GF-D8 (cell line): ENCODE measurements at places on chromosomes 7 and 10.
A peak's percentile ranks its signal among the peaks of the same experiment; 100 is the strongest.

DNA sequence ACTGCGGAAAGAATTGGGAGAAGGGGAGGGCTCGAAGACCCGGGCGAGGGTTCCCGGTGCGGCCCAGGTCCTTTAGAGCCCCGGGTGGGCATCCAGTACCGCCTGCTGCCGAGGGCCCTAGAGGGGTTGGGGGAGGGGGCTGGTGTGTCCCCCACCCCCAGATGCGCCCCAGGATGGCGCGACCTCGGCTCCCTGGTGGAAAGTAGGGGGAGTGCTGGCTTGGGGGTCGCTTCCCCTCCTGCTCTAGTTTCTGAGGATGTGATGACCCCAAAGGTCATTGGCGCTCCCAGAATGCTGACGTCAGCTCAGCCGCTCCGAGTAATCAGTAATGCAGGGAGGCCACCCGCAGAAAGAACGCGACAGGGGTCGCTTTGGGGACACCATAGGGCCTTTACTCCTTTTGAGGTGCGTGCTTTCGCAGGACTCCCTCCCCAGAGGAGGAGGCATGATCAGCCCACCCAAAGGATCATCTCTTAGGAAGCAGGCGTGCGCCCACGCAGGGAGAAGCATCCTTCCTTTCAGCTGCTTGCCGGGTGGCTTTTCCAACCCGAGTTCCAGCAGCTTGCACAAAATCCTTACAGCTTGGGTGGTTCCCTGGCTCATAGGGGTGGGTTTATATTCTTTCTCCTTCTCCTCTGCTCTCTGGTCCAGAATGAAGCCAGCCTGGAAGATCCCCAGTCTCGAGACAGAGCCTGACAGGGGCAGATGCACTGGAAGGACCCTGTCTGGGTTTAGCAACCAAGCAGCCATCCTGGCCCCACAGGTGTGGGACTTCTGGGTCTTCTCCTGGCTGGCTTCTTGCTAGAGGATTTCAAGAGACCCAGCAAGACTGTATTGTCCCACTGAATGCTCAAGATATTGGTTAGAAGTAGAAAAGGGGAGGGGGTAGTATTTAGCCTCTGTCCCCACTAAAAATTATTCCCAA is 1.3 kb upstream of the PRKAG2 start:
- DNase-seq = no peak

GRCh38 chr10:80283119-80283518 is 6.3 kb downstream of the MAT1A start:
- no peak for DNase-seq

GRCh38 chr10:14172336-14172950 is 158.3 kb downstream of the FRMD4A start:
- no peak for DNase-seq

DNA sequence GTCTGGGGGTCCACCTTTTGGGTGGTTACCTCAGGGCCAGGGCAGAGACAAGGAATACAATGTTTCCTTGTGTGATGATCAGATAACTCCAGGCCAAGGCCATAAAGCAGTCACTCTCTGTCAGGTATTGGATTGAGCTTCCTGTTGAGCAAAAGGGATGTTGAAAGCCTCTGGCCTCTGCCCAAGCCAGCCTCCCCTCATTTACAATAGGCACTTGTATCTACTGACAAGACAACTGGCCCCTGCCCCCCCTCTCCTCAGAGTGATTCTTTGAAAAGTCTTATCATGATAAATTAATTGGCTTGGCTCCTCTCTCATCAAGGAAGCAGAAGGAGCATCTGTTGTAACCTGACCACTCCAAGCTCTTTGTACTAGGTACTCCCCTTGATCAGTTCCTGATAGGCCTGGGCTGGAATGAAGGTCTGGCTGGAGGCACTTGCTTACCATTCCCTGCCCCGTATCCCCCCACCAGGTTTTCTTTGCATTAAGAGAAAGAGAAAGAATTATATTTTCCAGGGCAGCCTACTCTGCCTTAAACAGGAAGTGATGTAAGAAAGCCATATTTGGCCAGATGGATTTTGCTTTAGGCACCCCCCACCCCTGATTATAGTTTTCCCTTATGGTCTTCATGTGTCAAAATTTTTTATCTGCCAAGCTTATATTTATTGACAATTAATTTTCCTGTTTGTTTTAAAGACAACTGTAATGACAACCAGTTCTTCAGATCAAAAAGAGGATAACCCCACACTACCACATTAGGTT is 42.1 kb upstream of the HPS1 start:
- DNase-seq = peak; percentile 16

DNA sequence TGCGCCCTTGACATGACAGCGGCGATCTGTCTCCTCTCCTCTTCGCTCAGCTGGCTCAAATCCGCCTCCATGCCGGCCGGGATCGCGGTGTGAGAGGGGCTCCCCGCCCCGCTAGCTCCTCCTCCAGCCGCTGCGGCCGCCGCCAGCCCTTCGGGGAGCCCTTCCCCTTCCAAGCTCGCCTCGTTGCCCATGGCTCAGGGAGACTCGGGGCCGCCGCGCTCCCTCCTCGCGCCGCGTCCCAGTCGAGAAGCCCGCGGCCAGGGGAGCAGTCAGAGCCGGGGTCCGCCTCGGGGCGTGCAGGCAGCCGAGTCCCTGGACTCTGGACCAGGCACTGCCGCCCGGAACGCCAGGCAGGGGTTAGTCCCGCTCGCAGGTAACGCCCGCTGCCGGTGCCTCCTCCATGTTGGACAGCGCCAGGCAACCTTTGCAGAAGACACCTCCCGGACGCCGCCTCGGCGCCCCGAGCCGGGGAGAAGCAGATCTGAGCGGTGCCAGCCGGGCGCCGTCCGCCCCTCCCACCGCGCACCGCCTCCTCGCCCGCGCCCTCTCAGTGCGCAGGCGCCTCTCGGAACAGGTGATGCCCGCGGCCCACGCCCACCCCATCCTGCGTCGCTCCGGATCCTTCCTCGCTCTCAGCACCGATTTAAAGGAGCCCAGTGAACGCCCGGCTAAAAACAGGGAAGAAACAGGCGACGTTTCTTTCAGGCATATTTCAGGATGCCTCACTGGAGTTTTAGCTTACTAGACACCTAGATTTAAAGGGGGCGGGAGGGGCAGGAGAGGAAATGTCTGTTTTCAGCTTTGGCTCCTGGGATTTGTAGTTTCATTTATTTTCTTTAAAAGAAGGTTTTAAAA is at the start of gene PCLO:
Gene PCLO, minus strand, starts transcription at position 483 of the 855 bp plus-strand sequence. Its CDS starts 292 bp downstream, at position 191.
- no peak for DNase-seq

DNA sequence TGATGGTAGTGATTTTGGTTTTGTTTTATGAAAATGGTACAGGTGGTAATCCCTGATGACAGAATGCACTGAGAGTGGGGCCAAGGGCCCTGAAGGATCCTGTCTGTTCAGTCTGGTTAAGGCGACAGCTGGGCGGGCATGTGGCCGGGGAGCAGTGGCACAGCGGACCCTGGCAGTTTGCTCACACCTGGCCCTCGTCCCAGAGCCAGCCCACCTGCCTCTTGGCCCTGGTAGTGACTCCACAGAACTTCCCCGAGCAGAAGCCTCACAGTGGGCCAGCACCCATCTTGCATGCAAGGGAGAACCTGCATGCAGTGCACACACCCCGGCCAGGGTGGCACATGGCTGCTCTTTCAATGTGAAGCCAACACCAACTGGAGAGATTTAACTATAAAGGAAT is 82.8 kb downstream of the ALOX5 start:
- no peak for DNase-seq

- no peak for DNase-seq
Observed at GRCh38 chr7:111438369-111439289, 123.7 kb downstream of the IMMP2L start.

DNA sequence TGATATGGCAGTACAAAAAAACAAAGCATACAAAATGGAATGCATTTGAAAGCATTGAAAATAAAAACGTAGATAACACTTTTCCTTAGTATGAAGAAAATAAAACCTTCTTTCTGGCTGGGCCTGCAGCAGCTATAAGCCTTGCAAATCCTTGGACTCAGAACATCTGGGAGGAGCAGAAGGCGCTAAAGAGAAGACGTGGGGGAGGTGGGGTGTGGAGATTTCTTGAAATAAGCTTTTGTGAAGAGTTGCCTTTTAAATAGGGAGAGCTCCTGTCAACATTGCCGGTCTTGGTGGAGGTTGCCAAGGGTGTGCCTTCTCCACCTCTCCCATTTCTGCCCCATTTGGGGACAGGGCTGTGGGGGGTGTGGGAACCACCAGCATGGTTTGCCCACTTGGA is 128.7 kb downstream of the TMEM178B start:
- no peak for DNase-seq

GRCh38 chr7:20030915-20031362 is 186.2 kb downstream of the MACC1 start:
- no peak for DNase-seq

DNA sequence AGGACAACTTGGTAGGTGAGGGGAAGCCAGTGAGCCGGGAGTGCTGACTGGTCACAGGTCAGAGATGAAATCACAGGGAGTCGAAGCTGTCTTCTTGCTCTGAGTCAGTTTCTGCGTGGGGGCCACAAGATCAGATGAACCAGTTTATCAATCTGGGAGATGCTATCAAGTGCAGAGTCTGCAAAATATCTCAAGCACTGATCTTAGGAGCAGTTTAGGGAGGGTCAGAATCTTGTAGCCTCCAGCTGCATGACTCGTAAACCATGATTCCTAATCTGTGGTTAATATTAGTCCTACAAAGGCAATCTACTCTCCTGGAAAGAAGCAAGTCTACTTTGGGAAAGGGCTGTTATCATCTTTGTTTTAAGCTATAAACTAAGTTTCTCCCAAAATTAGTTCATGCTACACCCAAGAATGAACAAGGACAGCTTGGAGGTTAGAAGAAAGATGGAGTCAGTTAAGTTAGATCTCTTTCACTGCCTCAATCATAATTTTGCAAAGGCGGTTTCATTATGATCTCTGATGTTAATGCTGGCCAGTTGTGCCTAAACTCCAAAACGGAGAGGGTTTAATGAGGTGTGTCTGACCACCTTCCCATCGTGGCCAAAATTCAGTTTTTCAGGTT is 8.4 kb upstream of the LMOD2 start:
- DNase-seq = no peak

DNA sequence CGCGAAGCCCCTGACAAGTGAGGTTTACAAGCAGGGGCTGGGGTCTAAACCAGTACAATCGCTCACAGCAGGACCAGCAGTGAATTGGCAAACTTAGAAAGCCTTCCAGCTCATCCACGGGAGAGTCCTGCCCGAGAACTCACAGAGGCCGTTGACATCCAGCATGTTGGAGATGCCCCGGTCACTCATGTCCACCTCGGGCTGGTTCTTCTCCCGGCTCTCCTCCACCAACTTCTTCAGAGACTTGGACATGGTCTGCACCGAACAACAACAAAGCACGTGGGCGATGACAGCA is 447 bp downstream of the RSU1 start:
- no peak for DNase-seq

DNA sequence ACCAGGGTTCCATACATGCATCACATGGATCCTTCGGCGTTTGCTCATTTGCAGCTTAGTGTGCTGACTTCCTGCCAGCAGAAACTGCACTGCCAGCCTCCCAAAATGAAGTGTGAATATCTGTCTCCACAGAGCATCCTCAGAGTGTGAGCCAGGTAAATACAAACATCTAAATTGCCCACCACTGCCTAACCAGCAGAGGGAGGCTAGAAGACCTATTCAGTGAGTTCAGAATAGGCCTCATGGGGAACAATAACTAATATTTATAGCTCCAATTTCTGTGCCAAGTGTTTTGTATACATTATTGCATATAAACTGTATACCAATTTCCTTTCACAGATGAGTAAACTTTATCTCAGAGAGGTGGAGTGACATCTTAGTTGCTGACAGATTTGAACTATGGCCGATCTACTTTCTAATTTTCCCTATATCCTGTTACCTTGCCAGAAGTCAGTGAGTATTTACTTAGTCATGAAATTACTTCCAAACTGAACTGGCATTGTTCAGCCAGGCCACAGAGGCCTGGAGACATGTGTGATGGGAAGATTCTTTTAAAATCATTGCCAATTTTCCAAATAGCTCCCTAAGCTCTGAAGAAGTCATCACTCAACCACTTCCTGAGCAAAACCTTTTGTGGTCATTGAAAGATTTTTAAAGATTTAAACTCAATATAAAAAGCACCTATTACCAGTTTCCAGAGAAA is 926.5 kb upstream of the GHITM start:
- DNase-seq = no peak

DNA sequence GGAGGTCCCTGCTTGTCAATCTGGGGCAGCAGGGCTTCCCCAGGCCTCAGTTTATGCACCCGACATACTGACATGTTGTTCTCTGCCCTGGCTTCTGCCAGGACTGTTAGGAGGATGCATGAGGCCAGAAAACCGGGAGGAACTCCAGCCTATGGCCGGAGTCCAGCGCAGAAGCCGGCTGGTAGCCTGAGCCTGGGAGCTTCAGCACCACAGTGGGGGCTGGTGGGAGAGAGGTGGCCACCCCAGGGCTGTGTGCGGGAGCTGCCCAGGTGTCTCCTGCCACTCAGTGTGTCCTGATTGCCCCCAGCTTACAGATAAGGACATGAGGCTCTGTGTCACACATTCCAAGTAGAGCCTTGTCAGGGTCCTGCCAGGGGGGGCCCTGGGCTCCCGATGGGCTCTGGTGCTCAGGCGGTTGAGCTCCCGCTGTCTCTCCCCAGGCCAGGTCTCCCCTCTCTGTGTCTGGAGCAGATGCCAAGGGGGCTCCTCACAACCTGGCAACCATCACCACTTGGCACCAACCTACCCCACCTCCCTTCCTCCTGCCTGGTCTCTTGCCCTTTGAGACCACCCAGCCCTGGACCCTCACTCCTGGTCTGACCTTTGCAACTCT is 32.3 kb downstream of the PPIF start:
- DNase-seq = no peak

DNA sequence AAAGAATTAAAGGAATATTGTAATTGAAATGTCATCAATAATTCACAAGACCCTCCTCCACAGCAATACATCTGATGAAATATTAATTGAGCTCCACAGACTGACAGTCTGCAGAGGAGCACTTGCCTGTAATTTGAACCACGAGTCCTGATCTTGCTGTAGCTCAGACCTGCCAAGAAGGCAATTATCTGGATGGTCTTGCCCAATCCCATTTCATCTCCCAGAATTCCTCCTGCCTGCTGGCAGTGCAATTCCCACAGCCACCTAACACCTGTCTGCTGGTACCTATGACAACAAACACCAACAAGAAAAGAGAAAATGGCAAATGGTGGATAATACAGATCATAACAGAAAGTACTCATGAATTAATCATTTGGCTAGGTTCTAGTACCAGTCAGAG is 38.5 kb downstream of the ERCC6 start:
- no peak for DNase-seq

DNA sequence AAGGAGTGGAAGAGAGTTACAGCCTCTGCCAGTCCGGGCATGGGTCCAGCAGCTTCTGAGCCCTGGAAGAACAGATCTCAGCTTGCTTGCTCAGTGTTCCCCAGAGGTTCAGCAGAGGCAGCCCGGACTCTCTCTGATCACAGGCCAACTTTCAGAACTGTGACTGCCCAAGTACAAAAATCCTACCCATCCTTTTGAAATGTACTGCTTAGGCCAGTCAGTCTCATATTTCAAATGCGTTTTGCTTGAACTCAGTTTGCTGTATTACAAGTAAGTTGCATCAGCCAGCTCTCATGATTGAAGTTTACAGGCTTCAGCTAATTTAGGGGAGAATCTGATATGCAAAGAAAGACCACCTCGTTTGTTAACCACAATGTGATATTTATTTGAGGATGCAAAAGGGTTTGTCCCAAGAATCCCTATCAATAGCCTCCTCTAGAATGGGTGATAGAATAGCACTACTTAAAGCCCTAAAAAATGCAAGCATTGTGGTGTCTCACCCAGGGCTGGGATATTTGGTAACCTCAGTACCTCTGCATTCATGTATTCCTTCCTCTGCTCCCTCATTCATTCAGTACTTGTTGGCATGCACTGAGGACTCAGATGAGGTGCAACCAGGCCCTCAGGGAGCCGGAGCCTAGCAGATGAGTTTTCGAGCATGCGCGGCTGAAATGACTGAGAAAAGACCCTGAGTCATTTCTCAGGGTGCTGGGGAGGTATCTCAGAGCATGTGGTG is 7.0 kb downstream of the AIMP2 start:
- no peak for DNase-seq
